Activated T-helper 17 cell treated with anti-CD3 and anti-CD28 coated beads, Interleukin-2, amount 50 U/mL, for 72 hours (primary cell): ENCODE measurements at places on chromosomes 12 and 14. TPM values are rescaled to one million over a fixed set of nuclear protein-coding genes. Genes with fewer than 3 reads are reported as not detected.

ZFHX2 gene
- total RNA-seq = 2.1 TPM

OR4K13 gene
- total RNA-seq = not detected

SLCO1B1 gene
- not detected for total RNA-seq

GCN1 gene
- total RNA-seq = 177 TPM

CARMIL3 gene
- 2.1 TPM for total RNA-seq

SSTR1 gene
- not detected for total RNA-seq

SPTSSA gene
- 12.7 TPM for total RNA-seq

P2RX7 gene
- total RNA-seq = 3.8 TPM

SMIM41 gene
- not detected for total RNA-seq

C2CD5 gene
- 33.3 TPM for total RNA-seq

RNF212B gene
- not detected for total RNA-seq

NR1H4 gene
- total RNA-seq = not detected

TSPAN11 gene
- total RNA-seq = 0.17 TPM

DLGAP5 gene
- total RNA-seq = 93.8 TPM

KRT74 gene
- total RNA-seq = not detected

DAO gene
- not detected for total RNA-seq

CNTN1 gene
- not detected for total RNA-seq

PMCH gene
- 0.45 TPM for total RNA-seq

NFATC4 gene
- not detected for total RNA-seq

CCDC197 gene
- not detected for total RNA-seq

C3AR1 gene
- 6.4 TPM for total RNA-seq

PSEN1 gene
- total RNA-seq = 37.8 TPM

REP15 gene
- total RNA-seq = not detected

NACA gene
- total RNA-seq = 869 TPM

CHGA gene
- not detected for total RNA-seq

TAS2R7 gene
- not detected for total RNA-seq

GPRC5A gene
- 2.9 TPM for total RNA-seq

ASIC1 gene
- total RNA-seq = 0.53 TPM

PTPRR gene
- total RNA-seq = not detected

SMIM10L1 gene
- 8.2 TPM for total RNA-seq

TDP1 gene
- 98.3 TPM for total RNA-seq

TMEM132C gene
- total RNA-seq = not detected

TMCC3 gene
- 1.0 TPM for total RNA-seq

TAS2R10 gene
- 0.69 TPM for total RNA-seq

GLIPR1L1 gene
- total RNA-seq = not detected

GPR68 gene
- total RNA-seq = 36.8 TPM

TUBA1A gene
- total RNA-seq = 57.9 TPM

YLPM1 gene
- total RNA-seq = 59.0 TPM

PLA2G1B gene
- not detected for total RNA-seq

MGAT4C gene
- not detected for total RNA-seq

AMN1 gene
- 5.7 TPM for total RNA-seq

FLRT2 gene
- not detected for total RNA-seq
